ENCODE measurements at places on chromosomes 13 and 19. TPM values are rescaled to one million over a fixed set of nuclear protein-coding genes. Genes with fewer than 3 reads are reported as not detected.

GRCh38 chr19:58277748-58278540 lies 811 bp upstream of the ZNF8 start:
- no peak for DNase-seq

DNA sequence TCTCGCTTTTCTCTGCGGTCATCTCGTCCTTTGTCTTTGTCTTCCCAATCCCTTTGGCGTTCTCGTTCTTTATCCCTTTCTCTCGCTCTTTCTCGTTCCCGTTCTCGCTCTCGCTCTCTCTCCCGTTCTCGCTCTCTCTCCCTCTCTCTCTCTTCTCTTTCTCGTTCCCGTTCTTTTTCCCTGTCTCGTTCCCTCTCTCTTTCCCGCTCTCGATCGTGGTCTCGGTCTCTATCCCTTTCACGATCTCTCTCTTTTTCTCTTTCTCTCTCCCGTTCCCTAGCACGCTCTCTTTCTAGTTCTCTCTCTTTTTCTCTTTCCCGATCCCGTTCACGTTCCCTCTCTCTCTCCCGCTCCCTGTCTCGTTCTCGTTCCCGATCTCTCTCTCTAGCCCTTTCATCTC lies 77.2 kb downstream of the ZC3H13 start:
- no peak for DNase-seq

GRCh38 chr13:99898421-99898820 lies 73.1 kb downstream of the ZIC5 start:
- DNase-seq = no peak

DNA sequence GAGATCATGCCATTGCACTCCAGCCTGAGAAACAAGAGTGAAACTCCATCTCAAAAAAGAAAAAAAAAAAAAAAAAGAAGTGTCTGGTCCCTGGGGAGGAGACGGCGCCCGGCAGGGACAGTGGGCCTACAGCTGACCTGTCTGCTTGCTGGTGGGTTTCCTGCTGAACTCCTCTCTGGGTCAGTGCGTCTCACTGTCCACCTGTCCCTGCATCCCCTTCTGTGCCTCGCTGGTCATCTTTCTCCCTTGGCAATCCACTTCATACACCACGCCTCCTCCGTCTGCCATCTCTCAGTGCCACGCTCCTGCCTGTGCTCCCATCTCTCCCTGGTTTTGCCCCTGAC lies 63.4 kb downstream of the ACSBG2 start:
- DNase-seq = no peak

GRCh38 chr13:31282741-31283455 lies 83.1 kb downstream of the B3GLCT start:
- no peak for DNase-seq

ZNF626 gene
- 14.3 TPM for total RNA-seq

PALM3 gene
- total RNA-seq = 0.41 TPM

TIMM44 gene
- total RNA-seq = 51.7 TPM

SNRNP70 gene
- 167 TPM for total RNA-seq
